ENCODE measurements at places on chromosomes 13 and 19. TPM values are rescaled to one million over a fixed set of nuclear protein-coding genes. Genes with fewer than 3 reads are reported as not detected.

LHB gene
- total RNA-seq = not detected

ZNF234 gene
- 16.4 TPM for total RNA-seq

ANGPTL8 gene
- 1.5 TPM for total RNA-seq

ZNF44 gene
- 8.2 TPM for total RNA-seq

PPFIA3 gene
- total RNA-seq = 30.4 TPM

AMH gene
- 45.6 TPM for total RNA-seq

KLK10 gene
- total RNA-seq = 0.66 TPM

ZNF506 gene
- total RNA-seq = 49.9 TPM

S1PR2 gene
- total RNA-seq = 7.7 TPM

STARD13 gene
- total RNA-seq = 23.5 TPM

SRRM5 gene
- total RNA-seq = 0.18 TPM

ATCAY gene
- 0.25 TPM for total RNA-seq

KLF5 gene
- 0.33 TPM for total RNA-seq

SPIB gene
- total RNA-seq = 0.35 TPM

- peaks cover 29% of the 10 kb centered on the region for H3K4me1 ChIP-seq
- DNase-seq = no peak
- H3K27ac ChIP-seq = no peak overlapping the region
- no peaks in the 10 kb centered on the region for H3K36me3 ChIP-seq
- H3K27me3 ChIP-seq = no peaks in the 10 kb centered on the region
These were observed 712.0 kb upstream of the SGCG start for GRCh38 chr13:22468824-22469223.

DNA sequence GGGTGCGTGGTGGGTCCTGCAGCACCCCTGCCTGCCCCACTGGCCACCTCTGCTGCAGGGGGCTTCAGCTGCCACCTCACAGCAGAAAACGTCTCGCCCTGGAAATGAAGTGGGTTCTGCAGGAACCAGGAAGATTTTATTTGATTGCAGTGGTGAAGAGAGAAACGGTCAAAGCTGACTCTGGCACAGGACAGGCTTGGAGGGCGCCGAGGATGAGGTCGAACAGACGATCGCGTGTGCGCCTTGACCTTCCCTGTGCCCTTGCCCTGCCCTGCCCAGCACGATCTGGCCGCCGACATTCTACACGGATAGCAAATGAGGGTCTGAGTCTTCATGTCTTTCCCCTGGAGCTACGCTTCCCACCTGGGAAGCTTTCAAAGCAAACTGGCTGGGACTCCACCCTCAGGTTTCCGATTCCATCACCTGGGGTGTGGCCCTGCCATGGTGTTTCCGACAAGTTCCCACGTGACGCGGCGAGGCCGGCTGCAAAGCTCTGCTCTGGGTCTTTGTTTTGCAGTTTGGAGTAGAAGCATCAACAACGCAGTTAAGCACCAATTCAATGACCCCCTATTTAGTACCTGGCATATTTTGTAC, 50.3 kb upstream of the TUBGCP3 start:
- H3K4me1 ChIP-seq = peaks cover 13% of the 10 kb centered on the region
- H3K27ac ChIP-seq = no peak overlapping the region
- peaks cover 14% of the 10 kb centered on the region for H3K27me3 ChIP-seq
- H3K4me3 ChIP-seq = no peak overlapping the region
- DNase-seq = no peak
- no peaks in the 10 kb centered on the region for H3K36me3 ChIP-seq

DNA sequence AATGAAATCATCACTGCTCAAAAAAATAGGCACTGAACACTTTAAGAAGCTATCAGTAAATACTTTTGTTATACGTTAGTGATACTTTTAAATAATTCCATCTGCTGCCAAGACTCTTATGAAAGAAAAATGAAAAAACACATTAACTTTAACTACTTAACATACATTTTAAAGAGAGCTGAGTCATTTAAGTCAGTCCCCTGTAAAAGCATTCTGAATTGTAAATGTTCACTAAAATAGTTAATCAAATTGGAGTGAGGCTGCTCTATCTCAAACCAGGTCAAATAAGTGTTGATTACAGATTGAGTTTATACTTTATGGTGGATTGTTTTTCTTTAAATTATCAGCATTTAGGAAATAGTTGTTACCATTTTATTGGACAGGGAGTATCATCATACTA, 274.2 kb downstream of the MYO16 start:
- no peaks in the 10 kb centered on the region for H3K27me3 ChIP-seq
- DNase-seq = no peak
- H3K4me3 ChIP-seq = no peak overlapping the region
- no peaks in the 10 kb centered on the region for H3K36me3 ChIP-seq

GRCh38 chr13:24064371-24064770, 96.1 kb upstream of the SPATA13 start:
- no peaks in the 10 kb centered on the region for H3K27me3 ChIP-seq
- no peaks in the 10 kb centered on the region for H3K36me3 ChIP-seq
- peaks cover 8% of the 10 kb centered on the region for H3K4me1 ChIP-seq
- DNase-seq = no peak
- no peak overlapping the region for H3K27ac ChIP-seq

DNA sequence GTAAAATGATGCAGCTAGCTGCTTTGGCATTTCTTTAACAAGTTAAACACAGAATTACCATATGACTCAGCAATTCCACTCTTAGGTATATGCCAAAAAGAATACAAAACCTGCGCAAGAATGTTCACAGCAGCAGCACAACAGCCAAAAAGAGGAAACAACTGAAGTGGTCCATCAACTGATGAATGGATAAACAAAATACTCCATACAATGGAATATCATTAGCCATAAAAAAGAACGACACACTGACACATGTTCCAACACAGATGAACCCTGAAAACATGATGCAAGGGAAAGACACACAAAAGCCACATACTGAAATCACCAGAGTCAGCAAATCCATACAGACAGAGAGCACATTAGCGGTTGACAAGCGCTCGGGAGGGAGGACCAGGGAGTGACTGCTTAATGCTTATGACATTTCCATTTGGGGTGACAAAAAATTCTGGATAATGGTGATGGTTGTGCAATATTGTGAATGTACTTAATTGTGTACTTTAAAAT, 3.0 kb downstream of the PCID2 start:
- no peak for DNase-seq
- H3K27ac ChIP-seq = no peak overlapping the region
- no peak overlapping the region for H3K4me3 ChIP-seq
- H3K4me1 ChIP-seq = peaks cover 40% of the 10 kb centered on the region
- no peaks in the 10 kb centered on the region for H3K36me3 ChIP-seq
- H3K27me3 ChIP-seq = no peaks in the 10 kb centered on the region

DNA sequence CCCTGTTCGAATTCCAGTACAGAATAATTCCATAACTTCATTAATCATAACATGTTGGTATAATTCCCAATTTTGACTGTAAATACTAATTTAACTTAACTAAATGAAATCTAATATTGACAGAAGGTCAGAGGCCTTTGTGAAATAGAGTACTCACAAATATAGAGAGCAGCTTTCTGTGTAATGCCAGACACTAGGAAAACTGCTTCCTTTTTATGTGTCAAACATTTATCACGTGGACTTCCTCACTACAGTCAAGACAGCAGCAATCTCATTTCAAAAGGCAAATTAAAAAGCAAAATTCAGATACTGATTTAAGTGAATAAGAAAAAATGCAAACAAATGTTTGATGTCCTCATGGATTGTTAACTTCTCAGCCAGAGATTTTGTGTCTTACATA, 13.1 kb downstream of the ITM2B start:
- H3K4me3 ChIP-seq = no peak overlapping the region
- H3K27ac ChIP-seq = no peak overlapping the region
- no peak for DNase-seq
- H3K27me3 ChIP-seq = no peaks in the 10 kb centered on the region
- H3K36me3 ChIP-seq = no peaks in the 10 kb centered on the region

DNA sequence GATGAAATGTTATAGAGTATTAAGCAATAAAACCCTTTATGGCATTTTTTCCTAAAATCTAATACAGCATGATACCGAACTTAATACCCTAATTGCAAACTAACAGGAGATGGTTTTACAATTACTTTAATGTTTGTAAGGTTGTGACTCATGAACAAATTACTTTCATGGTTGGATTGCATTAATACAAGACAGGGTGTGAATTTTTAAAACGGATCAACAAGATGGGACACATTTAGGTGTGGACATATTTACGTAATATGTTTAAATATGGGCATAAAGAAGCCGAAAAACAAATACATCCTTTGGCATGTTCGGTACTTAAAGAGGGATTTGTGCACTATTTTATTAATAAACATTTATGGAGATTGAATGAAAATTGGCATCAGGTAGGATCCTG, 168.3 kb upstream of the SPRY2 start:
- no peak overlapping the region for H3K4me3 ChIP-seq
- H3K4me1 ChIP-seq = no peaks in the 10 kb centered on the region
- DNase-seq = no peak
- H3K27me3 ChIP-seq = no peaks in the 10 kb centered on the region

DNA sequence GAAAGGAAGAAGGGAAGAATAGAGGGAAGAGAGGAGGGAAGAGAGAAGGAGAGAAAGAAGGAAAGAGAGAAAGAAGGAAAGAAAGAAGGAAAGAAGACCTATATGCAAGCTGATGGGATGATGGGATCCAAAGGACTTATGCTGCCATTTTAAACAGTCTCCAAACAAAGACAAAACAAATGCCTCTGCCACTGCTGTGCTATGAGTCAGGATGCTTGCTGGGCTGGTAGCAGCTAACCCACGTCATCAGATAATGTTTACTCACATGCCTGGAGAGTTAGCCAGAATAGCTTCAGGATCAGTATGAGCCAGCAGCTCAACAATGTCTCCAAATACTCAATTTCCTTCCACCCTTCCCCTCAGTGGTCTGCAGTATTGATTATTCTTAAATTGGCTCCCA, 12.0 kb upstream of the ZNF274 start:
- H3K36me3 ChIP-seq = no peaks in the 10 kb centered on the region
- DNase-seq = no peak
- no peak overlapping the region for H3K4me3 ChIP-seq
- H3K4me1 ChIP-seq = no peaks in the 10 kb centered on the region

DNA sequence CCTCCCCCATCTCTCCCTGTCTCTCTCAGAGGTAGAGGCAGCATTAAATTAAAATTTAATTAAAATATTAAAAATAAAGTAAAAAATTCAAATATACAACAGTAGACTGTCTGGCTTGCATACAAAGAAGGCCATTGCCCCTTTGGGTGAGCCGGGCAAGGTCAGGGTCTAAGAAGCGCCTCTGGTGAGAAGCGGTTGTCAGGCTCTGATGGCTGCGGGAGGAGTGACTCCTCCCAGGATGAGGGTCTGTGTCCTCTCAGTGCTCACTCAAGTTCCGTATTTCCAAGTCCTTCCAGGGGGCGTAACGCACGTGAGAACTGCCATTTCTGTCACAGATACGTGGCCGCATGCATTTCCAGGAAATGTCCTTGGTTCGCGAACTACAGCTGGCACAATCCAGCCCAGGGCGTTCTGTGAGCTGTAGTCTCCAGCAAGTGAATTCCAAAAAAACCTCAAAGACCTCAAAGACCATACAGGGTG, 737 bp upstream of the ZNF181 start:
- peak; percentile 78 for DNase-seq
- peaks cover 10% of the 10 kb centered on the region for H3K4me1 ChIP-seq

GRCh38 chr19:40089462-40089861, 1.3 kb downstream of the ZNF780A start:
- H3K4me1 ChIP-seq = peaks cover 6% of the 10 kb centered on the region
- peak overlapping the region; percentile 90 for H3K27ac ChIP-seq
- peaks cover 3% of the 10 kb centered on the region for H3K27me3 ChIP-seq
- peak overlapping the region; percentile 71 for H3K4me3 ChIP-seq

GRCh38 chr13:40933508-40934204, 85.5 kb downstream of the ELF1 start:
- peaks cover 6% of the 10 kb centered on the region for H3K36me3 ChIP-seq
- no peak overlapping the region for H3K4me3 ChIP-seq
- no peaks in the 10 kb centered on the region for H3K27me3 ChIP-seq
- H3K27ac ChIP-seq = peak overlapping the region; percentile 32
- no peak for DNase-seq
- no peaks in the 10 kb centered on the region for H3K4me1 ChIP-seq

GRCh38 chr13:84683448-84683847, 801.2 kb upstream of the SLITRK1 start:
- no peak overlapping the region for H3K27ac ChIP-seq
- no peaks in the 10 kb centered on the region for H3K27me3 ChIP-seq
- no peaks in the 10 kb centered on the region for H3K36me3 ChIP-seq
- no peak for DNase-seq
- no peaks in the 10 kb centered on the region for H3K4me1 ChIP-seq

DNA sequence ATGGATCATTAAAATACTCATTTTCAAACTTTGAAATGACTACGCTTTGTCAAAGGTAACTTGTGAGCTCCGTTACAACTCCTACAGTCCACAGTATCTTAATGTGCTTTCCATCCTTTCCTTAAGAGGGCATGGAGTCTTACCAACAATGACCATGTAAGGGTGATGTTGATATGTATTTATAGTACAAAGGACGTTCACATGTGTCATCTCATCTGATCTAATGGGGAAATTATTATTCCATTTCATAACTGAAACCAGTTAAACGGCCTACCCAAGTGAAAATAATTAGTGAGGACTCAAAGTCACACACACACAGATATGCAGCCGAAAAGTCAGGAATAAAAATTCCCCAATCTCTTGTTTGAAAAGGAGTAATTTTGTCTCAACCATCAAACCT, 9.6 kb downstream of the USP12 start:
- no peaks in the 10 kb centered on the region for H3K27me3 ChIP-seq
- no peaks in the 10 kb centered on the region for H3K4me1 ChIP-seq
- no peak overlapping the region for H3K27ac ChIP-seq
- H3K36me3 ChIP-seq = no peaks in the 10 kb centered on the region
- H3K4me3 ChIP-seq = no peak overlapping the region

- no peak for DNase-seq
- H3K27ac ChIP-seq = no peak overlapping the region
- H3K27me3 ChIP-seq = no peaks in the 10 kb centered on the region
- H3K4me3 ChIP-seq = no peak overlapping the region
- no peaks in the 10 kb centered on the region for H3K36me3 ChIP-seq
- H3K4me1 ChIP-seq = peaks cover 12% of the 10 kb centered on the region
These were observed 909.4 kb downstream of the UQCRFS1 start for GRCh38 chr19:28303502-28303901.

- H3K4me3 ChIP-seq = no peak overlapping the region
- no peaks in the 10 kb centered on the region for H3K4me1 ChIP-seq
- no peaks in the 10 kb centered on the region for H3K27me3 ChIP-seq
- no peak for DNase-seq
These were observed 21.8 kb downstream of the ARRDC2 start for GRCh38 chr19:18029617-18030338.

- H3K27me3 ChIP-seq = no peaks in the 10 kb centered on the region
- DNase-seq = no peak
- H3K4me1 ChIP-seq = peaks cover 24% of the 10 kb centered on the region
- H3K36me3 ChIP-seq = no peaks in the 10 kb centered on the region
- no peak overlapping the region for H3K27ac ChIP-seq
These were observed 6.7 kb upstream of the HOOK2 start for GRCh38 chr19:12782174-12782423.

DNA sequence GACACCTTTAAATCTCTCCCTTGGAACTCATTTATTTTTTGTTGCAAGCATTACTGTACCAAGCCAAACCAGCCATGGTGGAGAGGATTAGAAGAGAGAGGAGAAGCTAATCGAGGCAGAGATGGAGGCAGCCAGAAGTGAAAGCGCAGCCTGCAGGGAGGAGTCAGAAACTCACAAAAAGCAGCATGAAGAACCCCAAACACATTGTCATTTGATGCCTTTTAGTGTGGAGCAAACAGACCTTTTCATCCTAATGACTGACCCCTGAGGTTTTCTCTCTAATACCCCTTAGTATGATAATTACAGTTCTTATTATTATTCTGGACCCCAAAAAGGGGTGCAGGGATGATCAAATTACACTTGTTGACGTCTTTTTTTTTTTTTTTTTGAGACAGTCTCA, 62.5 kb downstream of the TNFRSF19 start:
- H3K4me3 ChIP-seq = no peak overlapping the region
- no peaks in the 10 kb centered on the region for H3K27me3 ChIP-seq
- H3K36me3 ChIP-seq = peaks cover 15% of the 10 kb centered on the region
- peaks cover 26% of the 10 kb centered on the region for H3K4me1 ChIP-seq
